ENCODE measurements at places on chromosomes 5 and 9.

GRCh38 chr5:68012429-68012828 lies 203.1 kb upstream of the PIK3R1 start:
- no peak for DNase-seq

DNA sequence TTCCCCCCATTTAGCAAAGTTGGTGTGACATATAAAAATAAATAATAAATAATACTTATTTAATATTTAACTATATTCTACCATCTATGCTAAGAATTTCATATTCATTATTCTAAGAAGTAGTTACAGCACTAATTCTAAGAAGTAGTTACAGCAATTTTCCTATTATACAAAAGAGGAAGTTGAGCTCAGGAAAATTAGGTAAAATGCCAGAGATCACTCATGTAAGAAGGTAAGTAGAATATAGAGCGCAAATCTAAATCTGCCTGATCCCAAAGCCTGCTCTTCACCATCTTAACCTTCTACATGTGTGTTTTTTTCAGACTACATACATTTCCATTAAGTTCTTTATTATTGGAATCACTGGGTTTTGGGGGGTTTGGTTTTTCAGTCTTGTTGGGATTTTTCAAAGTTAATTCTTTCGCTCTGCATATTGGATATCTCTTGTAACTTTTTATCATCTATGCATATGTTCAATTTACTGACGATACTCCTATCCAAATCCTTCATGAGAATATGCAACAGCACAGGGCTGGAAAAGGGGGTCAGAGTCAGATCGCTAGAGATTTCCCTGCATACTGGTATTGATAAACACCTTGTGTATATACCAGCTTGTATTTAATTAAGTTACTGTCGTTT lies 852.1 kb downstream of the MAT2B start:
- no peak for DNase-seq

GRCh38 chr5:148989567-148989966 lies 73.3 kb downstream of the SH3TC2 start:
- DNase-seq: no peak

DNA sequence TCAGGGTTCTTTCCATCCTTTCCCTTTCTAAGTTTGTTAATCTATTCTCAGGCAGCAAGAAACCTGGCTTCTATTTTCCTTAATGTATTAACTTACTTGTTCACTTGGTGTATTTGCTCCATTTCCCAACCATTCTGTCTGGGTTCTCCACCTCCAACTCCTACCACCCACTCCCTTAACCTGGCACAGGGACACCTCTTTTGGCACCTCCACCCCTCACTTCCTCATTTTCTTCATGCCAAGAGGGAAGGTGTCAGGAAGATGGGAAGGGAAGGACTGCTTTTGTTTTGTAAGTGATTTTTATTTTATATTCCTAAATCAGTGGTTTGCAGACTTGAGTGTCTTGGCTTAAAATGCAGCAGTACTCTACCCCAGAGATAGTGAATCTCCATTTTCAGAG lies 166.1 kb downstream of the TRIO start:
- no peak for DNase-seq

GRCh38 chr5:110803467-110804326 lies 64.9 kb downstream of the SLC25A46 start:
- no peak for DNase-seq

- no peak for DNase-seq
Observed at GRCh38 chr5:83937837-83938236, 217.2 kb upstream of the HAPLN1 start.

DNA sequence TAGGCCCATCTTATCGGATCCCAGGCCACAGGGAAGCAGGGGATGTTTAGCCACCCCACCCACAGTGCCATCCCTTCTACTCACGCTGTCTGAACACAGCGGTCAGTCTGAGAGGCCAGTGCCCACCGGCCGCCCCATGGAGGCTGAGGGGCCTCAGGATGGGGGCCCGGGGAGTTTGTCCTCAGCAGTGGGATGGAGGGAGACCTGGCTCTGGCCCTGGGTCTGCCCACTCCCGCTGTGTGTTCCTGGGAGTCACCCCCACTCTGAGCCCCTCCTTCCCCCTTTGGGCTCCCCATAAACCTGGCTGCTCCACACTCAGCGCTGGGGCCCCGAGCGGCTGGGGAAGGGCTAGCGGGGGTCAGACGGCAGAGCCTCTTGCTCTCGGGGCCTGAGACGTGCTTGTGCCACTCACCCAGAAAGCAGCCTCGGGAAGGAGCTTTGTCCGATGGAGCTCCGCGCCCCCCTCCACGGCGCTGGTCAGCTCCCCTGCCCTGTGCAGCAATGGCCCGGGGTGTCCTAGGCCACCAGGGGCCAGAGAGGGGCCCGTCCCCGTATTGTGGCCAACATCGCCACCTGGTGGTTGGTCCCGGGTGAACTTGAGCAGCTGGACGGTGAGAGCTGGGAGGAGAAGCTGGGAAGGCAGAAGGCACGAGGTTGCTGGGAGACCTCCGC lies 10.9 kb upstream of the LAMC3 start:
- DNase-seq: no peak

- DNase-seq: no peak
Observed at GRCh38 chr9:77019236-77019925, at the start of gene FOXB2. TSS of gene FOXB2 (plus strand) at chr9:77019655. CDS start at chr9:77019655, 0 bp downstream.

DNA sequence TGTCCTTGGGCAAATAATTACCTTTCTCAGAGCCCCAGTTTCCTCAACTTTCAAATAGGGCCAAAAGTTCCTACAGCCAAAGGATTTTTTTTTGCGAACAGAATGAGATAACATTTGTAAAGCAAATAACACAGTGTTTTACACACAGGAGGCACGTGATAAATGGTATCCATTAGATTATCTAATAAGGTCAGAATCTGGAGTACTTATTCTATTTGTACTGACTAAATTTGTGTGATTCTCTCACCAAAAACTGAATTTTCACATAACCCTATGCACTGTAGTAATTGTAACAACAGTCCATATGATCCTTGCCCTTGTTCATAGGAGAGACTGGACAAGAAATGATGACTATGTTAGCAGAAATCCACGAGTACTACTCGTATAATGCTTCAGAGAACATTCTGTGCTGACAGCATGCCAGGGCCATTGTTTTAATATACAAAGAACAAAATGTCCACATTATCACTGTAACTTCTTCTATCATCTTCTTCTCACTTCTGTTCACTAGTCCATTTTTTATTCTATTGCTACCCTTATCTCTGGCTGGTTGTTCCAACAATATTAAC lies 13.9 kb upstream of the FEM1C start:
- DNase-seq: no peak

DNA sequence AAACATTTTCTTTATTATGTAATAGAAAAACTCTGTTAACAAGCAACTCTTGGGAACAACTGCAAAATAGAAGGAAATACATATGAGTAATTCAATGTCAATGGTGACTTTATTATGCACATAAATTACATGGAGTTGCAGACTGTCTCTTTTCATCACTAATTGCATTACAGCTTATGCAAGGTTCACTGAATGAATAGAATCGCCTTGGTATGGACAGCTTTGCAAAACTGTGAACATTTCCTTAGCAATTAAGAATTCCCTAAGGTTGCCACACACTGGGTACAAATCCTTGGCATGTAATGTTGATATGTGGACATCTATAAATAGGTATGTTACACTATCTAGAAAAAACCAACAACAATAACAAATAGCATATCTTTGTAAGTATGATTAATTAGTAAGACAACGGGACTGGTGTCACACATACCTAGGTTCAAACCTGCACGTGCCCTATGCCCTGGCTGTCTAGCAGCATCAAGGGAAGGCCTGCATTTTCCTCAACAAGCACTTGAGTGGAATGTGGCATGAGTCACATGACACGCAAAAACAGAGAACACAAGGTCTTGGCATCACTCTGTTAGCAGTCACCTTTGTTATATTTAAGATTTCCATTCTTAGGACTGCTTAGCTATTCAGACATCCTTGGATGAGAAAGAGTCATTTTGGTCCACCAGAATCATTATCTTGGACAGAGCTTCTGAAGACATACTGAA lies 263.9 kb downstream of the CTNND2 start:
- DNase-seq: no peak

- DNase-seq: no peak
Observed at GRCh38 chr5:32753765-32754164, 42.6 kb downstream of the NPR3 start.

GRCh38 chr5:79122973-79123372 lies 11.4 kb downstream of the BHMT start:
- peak; percentile 71 for DNase-seq

- no peak for DNase-seq
Observed at GRCh38 chr9:76901801-76902200, 4.1 kb downstream of the PRUNE2 start.

DNA sequence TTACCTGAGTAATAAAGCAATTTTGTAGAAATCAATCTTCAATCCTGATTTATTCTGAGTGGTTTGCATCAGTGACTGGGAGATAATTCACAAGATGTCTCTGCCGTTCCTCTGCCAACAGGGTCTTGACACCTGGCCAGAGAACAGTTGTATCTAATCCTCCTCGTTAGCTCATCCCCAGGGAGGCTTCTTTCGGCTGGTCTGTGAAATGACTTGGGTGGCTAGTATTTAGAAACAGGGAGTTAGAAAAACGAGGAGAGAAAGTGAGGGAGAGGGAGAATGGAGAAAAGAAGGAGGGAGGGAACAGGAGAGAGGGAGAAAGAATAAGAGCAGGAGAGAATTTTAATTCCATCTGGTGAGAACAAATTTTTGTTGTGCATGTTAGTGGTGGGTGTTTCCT lies 600.2 kb upstream of the TLE4 start:
- peak; percentile 7 for DNase-seq

DNA sequence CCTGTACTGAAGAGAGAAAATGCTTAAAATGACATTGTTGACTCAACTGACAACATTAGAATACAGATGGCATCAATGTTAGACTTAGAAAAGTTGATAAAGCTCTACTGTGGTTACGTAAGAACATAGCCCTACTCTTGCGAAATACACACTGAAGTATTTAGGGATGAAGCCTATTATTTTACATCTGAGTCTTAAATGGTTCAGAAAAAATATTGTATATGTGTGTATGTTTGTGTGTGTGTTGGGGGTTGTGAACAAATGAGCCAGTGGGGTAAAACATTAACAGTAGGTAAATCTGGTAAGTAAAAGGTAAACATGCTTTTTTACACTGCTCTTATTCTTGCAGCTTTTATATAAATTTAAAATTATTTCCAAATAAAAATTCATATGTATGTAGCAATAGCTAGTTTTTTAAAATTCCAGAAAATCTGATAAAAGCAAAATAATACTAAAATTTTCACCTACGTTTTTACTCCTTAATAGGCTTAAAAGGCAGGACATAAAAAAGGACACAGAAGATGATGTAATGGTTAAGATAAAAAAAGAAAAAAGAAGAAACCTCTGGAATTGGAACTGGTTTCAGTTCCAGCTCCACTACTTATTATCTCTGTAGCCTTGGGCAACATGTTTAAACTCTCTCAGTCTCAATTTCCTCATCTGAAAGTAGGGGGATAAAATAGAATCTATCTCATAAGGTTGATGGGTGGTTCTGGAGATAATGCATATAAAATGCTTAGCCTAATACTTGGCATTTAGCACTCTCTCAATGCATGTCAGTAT lies 44.3 kb downstream of the GARNL3 start:
- DNase-seq: no peak

- DNase-seq: no peak
Observed at GRCh38 chr5:157160001-157160400, 6.1 kb downstream of the GARIN3 start.

DNA sequence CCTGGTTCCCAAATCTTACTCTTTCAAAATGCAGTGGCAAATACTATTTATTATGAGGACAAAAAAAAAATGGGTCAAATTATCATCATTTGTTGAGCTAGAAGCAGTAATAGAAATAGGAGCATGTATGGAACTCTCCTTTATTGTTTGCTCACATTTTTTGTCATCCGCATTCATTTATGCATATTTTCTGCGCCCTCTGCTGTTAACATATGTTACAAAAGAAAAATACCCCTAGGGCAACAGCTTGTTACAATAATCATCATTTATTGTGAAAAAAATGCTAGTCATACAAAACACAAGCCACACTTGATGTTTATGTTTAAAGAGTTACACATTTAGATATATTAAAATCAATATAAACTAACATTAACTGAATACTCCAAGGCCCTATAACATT lies 328.2 kb downstream of the TUSC1 start:
- no peak for DNase-seq

GRCh38 chr5:131019601-131020315 lies 145.3 kb downstream of the HINT1 start:
- DNase-seq: no peak

GRCh38 chr5:151469386-151469785 lies 22.0 kb downstream of the SLC36A1 start:
- DNase-seq: no peak

DNA sequence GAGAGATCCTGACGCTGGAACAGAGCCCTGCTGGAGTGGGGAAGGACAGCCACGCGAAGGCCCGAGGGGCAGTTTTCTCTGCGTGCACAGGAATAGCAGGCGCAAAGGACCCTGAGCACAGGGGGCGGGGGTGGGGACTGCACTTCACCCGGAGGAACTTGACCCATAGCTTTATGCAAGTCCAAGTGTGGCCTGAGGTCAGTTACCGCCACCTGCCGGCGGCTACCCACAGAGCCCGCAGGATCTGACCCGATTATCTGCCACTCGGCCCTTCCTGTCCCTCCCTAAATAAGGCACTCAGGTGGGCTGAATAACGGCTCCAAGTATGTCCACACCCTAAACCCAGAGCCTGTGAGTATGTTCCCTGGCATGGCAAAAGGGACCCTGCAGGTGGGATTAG lies 65.4 kb upstream of the FCN1 start:
- no peak for DNase-seq

DNA sequence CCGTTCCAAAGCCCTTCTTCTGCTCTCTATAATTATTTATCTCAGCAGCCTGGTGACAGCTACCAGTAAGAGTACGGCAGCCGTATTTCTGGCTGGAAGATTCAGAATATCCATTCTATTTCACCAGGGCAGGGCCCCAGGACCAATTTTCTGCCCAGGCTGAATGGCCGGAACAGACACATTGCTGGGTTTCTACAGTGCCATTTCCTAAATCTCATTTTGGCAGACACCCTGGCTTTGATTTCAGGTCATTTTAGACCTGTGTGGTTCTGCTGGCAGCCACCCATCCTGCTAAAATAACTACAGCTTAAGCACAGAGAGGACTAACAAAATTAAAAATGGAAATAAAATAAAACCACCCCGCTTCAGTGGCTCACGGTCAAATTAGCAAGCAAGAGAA lies 95.0 kb downstream of the CRB2 start:
- no peak for DNase-seq

- no peak for DNase-seq
Observed at GRCh38 chr5:84603568-84604185, 219.0 kb upstream of the EDIL3 start.

DNA sequence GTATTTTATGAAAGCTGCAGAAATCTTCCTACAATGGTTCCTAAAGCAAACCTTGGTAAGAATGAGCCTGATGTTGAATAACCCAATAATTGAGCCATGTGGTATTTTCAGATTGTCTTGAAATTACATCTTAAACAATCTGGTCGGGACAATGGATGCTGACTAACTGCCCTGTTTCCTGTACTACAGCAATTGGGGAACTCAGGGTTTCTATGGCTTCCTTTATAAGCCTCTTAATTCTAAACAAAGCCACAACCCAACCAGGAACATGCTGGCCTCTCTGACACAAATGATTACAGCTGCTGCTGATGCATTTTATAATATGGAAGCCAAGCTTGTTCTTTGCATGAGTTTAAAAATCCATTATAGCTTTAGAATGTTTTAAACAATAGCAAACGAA lies 30.2 kb downstream of the PTPN3 start:
- no peak for DNase-seq

Data from NCI-H2029 treated with DMSO at 0.1 percent for 48 hours (cell line).